MM.1S (cell line): ENCODE measurements at places on chromosomes 6 and 20.

GRCh38 chr20:52318651-52319050 is 127.1 kb upstream of the ZFP64 start:
- H3K27me3 ChIP-seq = no peaks in the 10 kb centered on the region
- H3K27ac ChIP-seq = no peak overlapping the region
- H3K4me1 ChIP-seq = no peaks in the 10 kb centered on the region
- no peak overlapping the region for H3K4me3 ChIP-seq
- no peak for DNase-seq
- H3K36me3 ChIP-seq = no peaks in the 10 kb centered on the region

DNA sequence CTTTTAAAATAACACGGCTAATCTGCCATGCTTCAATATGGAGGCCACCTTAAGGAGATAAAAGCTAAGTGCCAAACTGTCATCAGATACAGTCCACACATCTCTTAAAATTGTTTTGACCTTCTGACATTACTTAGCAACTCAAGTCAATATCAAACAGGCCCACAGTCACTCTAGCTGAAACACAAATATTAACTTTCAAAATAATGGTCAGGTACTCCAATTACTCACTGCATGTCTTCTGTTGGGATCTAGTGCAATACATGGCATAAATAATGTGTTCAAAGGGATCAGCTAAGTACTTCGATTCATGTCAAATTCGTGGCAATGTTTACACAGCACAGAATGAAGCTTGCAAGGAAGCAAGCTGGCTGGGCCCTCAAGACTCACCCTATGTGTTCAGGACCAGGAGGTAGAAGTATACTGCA is 133.9 kb upstream of the BEND6 start:
- H3K36me3 ChIP-seq = no peaks in the 10 kb centered on the region
- DNase-seq = no peak
- no peaks in the 10 kb centered on the region for H3K27me3 ChIP-seq
- no peak overlapping the region for H3K4me3 ChIP-seq

GRCh38 chr20:37945091-37945547 is 42.2 kb downstream of the VSTM2L start:
- no peaks in the 10 kb centered on the region for H3K36me3 ChIP-seq
- no peak overlapping the region for H3K27ac ChIP-seq
- H3K4me1 ChIP-seq = no peaks in the 10 kb centered on the region
- no peak for DNase-seq
- H3K4me3 ChIP-seq = no peak overlapping the region

DNA sequence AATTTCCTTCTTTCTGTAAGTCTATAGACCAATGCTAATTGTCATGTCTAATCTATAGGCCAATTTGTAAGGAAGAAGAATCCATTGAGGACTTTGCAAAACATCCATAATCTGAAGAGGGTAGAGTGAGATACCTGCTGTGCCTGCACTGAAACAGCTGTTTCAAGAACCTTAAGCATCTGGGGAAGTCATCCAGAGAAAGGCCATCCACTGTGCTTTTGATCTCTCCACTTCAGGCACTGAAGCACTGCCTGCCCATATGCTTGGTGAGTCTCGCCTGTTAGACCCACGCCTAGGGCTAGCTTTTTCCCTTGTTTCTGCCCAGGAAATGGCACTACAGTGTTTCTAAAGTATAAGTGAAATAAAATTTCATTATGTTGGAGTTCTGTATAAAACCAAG is 921.8 kb upstream of the EPHA7 start:
- no peaks in the 10 kb centered on the region for H3K27me3 ChIP-seq
- no peak overlapping the region for H3K27ac ChIP-seq
- H3K4me3 ChIP-seq = no peak overlapping the region
- H3K4me1 ChIP-seq = no peaks in the 10 kb centered on the region
- DNase-seq = no peak

DNA sequence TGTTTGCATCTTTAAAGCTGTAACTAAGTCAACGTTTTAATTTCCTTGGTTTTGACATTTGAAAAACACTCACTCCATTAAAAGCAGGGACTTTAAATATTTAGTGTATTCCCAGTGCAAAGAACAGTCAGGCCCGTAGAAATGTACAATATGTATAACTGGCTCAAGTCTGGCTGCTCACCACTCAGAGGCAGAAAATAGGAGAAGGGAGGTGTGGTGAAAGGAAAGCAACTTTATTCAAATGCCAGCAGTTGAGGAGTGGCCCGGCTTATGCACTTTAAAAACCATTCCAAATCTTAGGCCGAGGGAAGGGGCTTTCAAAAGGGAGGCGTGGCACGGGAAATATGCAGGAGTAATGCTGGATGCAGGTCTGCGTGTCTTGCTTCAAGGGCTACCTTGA is 120.6 kb downstream of the TMEM200A start:
- no peaks in the 10 kb centered on the region for H3K27me3 ChIP-seq
- DNase-seq = no peak
- no peaks in the 10 kb centered on the region for H3K4me1 ChIP-seq
- no peak overlapping the region for H3K27ac ChIP-seq
- no peak overlapping the region for H3K4me3 ChIP-seq

DNA sequence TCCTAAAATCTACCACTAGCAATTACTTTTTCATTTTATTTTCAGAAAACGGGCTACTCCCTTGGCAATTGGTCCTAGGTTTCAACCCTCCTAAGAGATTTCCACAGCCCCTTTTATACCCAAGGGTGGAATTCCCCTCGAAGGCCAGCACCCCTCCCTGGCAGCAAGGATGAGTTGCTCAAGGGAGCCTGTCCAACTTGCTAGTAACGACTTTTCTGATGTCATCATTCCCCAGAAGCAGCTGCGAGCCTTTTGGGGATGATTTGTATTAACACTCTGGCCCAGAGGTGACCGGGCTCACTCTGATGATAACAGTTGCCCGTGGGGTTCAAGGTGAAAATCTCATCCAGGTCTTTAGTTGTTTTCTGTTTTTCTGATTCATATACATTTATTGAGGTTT is 30.7 kb upstream of the NAA20 start:
- H3K4me3 ChIP-seq = no peak overlapping the region
- 0 out of 2 replicates have a peak, but pooled peaks cover 4% of the 10 kb centered on the region for H3K27me3 ChIP-seq
- H3K27ac ChIP-seq = no peak overlapping the region
- no peaks in the 10 kb centered on the region for H3K36me3 ChIP-seq
- no peak for DNase-seq
- H3K4me1 ChIP-seq = no peaks in the 10 kb centered on the region

- H3K4me3 ChIP-seq = no peak overlapping the region
- DNase-seq = no peak
- no peaks in the 10 kb centered on the region for H3K36me3 ChIP-seq
- no peaks in the 10 kb centered on the region for H3K4me1 ChIP-seq
Measured at GRCh38 chr6:55379895-55380294, 52.6 kb downstream of the GFRAL start.

DNA sequence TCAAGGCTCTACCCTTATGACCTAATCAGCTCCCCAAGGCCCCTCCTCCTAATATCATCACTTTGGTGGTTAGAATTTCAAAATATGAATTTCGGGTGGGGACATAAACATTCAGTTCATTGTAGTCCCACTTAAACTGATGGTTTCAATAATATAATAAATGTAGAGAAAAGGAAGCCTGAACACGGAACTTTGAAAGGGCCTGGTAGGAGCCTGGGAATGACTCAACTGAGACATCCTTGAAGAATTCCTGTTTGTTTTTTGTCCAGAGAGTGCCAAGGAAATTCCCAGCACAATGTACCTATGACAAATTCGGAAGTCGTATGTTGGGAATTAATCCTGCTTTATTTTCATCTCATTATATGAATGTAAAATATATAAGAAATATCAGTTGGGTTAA is 457.9 kb downstream of the PLCB1 start:
- H3K4me3 ChIP-seq = no peak overlapping the region
- no peaks in the 10 kb centered on the region for H3K4me1 ChIP-seq
- no peaks in the 10 kb centered on the region for H3K36me3 ChIP-seq
- H3K27ac ChIP-seq = no peak overlapping the region
- no peak for DNase-seq

DNA sequence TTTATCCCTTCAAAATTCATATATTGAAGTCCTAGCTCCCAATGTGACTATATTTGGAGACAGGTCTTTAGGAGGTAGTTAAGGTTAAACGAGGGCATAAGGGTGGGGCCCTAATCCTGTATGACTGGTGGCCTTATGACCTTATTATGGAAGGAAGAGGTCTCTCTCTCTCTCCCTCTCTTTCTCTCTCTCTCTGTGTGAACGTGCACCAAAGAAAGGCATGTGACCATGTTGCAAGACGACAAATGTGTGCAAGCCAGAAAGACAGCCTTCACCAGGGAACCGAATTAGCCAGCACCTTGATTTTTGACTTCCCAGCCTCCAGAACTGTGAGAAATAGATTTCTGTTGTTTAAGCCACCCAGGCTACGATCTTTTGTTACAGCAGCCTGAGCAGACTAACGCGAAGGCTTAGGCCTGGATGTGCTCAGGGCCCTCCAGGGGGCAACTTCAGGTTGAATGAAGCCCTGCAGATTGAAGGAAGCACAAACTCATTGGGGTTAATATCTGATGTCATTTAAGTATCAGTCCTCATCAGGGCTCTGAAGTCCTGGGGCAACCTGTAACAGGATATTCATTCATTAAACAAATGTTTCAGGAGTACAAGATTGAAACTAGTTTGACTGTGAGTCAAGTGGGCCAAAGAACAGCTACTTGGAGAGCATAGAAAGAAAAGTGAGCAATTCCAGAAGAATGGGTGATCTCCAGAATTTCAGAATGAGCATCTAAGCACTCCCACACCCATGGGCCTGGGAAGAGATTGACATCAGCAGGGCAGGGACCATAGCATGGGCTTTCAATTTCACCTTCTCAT is 157.4 kb upstream of the TNFAIP3 start:
- no peaks in the 10 kb centered on the region for H3K36me3 ChIP-seq
- no peak for DNase-seq
- H3K4me3 ChIP-seq = no peak overlapping the region
- H3K27me3 ChIP-seq = no peaks in the 10 kb centered on the region
- peaks cover 54% of the 10 kb centered on the region for H3K4me1 ChIP-seq
- H3K27ac ChIP-seq = no peak overlapping the region

DNA sequence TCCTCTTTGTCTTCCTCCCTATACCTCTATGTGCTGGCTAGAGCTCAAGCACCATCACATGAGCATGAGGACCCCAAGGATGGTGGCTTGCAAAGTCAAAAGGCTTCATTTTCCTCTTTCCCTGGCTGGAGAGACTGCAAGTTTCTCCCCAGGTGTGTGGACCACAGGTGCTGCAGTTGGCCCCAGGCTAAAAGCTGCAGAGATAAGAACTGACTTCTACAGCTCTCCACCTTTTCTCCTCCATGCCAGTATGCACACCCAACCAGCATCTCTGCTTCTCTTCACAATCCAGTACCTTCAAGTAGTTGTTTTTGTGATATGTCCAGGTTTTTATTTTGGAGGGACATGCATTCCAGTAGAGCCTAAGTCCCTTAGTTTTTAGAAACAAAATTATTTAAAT is 29.1 kb downstream of the PRKN start:
- H3K4me3 ChIP-seq = no peak overlapping the region
- H3K36me3 ChIP-seq = no peaks in the 10 kb centered on the region
- no peaks in the 10 kb centered on the region for H3K4me1 ChIP-seq
- H3K27ac ChIP-seq = no peak overlapping the region
- no peak for DNase-seq

DNA sequence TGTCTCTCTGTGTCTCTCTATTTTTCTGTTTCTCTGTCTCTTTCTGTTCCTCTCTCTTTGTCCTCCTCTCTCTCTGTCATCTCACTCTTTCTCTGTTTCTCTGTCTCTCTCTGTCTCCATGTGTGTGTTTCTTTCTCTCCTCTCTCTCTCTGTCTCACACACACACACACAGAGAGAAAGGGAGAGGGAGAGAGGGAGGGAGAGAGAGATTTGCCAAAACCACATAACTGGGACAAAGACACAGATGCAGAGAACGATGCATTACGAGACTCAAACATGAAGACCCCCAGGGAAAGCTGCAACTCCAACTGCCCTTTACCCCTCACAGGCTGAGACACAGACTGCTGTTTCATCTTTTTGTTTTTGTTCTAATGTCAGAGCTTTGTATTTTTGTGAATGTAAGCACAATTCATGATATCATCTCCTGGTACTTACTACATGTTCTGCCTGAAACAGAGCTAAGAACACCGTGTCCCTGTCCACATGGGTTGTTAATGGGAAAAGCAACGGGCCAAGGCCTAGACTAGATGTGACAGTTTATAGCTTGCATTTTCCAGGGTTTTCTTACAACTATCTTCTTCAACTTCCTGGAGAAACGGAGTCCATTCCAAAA is 177.1 kb upstream of the ARID1B start:
- H3K4me1 ChIP-seq = 0 out of 2 replicates have a peak, but pooled peaks cover 5% of the 10 kb centered on the region
- H3K4me3 ChIP-seq = no peak overlapping the region
- no peaks in the 10 kb centered on the region for H3K27me3 ChIP-seq
- no peak overlapping the region for H3K27ac ChIP-seq
- no peak for DNase-seq
- H3K36me3 ChIP-seq = no peaks in the 10 kb centered on the region

- no peaks in the 10 kb centered on the region for H3K36me3 ChIP-seq
- H3K27ac ChIP-seq = no peak overlapping the region
- no peak overlapping the region for H3K4me3 ChIP-seq
- DNase-seq = no peak
- no peaks in the 10 kb centered on the region for H3K4me1 ChIP-seq
Measured at GRCh38 chr20:62711703-62712101, 3.1 kb downstream of the NTSR1 start.

- DNase-seq = no peak
- no peaks in the 10 kb centered on the region for H3K36me3 ChIP-seq
- no peak overlapping the region for H3K4me3 ChIP-seq
Measured at GRCh38 chr20:45269056-45269455, 14.7 kb upstream of the SLPI start.

DNA sequence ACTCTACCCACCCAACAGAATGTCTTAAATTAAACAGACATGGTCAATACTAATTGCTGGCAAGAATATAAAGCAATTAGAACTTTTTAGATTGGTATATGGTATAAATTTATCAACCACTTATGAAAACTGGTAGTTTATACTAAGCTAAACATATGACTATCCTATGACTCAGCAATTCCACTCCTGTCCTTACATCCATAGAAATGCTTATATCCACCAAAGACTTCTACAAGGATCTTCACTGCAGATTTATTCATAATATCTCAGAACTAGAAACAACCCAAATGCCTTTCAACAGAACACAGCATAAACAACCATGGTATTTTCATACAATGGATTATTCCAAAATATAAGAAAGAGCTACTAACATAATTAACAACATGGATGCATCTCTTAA is 4.6 kb downstream of the ZNF184 start:
- DNase-seq = no peak
- peaks cover 10% of the 10 kb centered on the region for H3K4me1 ChIP-seq
- peaks cover 10% of the 10 kb centered on the region; the same call in 1 of the 2 replicates for H3K36me3 ChIP-seq
- no peak overlapping the region for H3K4me3 ChIP-seq

DNA sequence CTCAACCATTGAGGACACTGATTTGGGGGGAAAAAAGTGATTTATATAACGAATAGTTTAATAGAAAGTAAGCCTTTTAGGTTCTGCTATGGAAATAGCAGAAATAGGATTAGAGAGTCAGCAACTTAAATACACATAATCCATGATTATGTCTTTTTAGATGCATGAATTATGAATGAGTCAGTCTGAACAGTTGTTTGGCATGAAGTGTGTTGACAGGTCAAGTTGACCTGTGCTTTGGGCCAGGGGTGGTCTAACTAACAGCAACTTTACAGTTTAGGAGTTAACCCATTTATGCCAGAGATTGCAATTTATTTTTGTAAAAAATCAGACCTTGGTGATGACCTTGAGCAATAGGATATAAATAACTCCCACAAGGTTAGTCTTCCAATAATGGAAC is 191.3 kb downstream of the MTFR2 start:
- no peaks in the 10 kb centered on the region for H3K4me1 ChIP-seq
- H3K27me3 ChIP-seq = no peaks in the 10 kb centered on the region
- H3K4me3 ChIP-seq = no peak overlapping the region
- no peak overlapping the region for H3K27ac ChIP-seq
